Stimulated activated CD4-positive, alpha-beta T cell treated with anti-CD3 and anti-CD28 coated beads, Interleukin-1b, Interleukin-23, amount 100 ng/mL, for 4 hours (primary cell): ENCODE measurements at places on chromosomes 5 and 9.

DNA sequence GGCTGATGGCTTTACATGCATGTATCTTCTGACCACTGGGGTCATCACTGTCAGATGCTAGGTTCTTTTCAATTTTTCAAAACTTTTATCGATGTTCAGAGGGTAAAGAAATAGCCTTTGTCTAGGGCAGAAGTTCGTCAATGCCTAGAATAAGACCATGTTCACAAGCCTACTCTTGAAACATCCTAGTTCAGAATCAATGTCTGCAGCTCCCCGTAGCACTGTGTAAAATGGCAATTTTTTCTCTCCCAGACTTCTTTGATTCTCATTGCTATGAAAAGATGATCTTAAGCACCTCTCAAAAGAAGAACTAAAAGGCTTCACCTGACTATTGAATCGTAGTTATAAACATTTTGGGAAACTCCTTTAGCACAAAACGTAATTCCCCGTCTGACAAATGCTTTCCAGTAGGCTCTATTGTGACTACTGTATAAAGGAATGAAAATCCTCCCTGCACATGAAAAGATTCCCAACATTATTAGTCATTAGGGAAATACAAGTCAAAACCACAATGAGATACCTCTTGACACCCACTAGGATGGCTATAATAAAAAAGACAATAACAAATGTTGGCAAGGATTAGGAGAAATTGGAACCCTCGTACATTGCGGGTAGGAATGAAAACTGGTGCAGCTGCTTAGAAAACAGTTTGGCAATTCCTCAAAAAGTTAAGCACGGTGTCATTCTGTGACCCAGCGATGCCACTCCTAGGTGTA, 263.5 kb downstream of the ARHGAP26 start:
- no peak for DNase-seq

DNA sequence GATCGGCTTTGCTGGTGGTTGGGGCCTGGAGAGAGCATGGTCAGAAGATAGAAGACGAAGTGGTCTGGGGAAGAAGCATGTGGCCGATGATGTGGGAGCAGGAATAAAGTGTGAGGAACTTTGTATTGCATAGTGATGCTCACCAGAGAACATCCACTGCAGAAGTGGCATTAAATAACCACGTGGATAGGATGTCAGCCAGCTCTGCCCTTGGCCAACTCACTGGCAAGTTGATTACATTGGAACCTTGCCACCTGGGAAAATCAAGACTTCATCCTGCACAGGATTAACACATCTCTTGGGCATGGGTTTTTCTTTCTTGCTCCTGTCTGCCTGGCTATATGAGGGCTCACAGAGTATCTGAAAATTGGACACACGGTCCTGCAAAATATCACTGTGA, 217.4 kb downstream of the DMRT2 start:
- no peak for DNase-seq

GRCh38 chr5:143051244-143052058, 281.3 kb downstream of the ARHGAP26 start:
- no peak for DNase-seq

- DNase-seq: no peak
Measured at GRCh38 chr5:112685931-112686330, 51.8 kb upstream of the APC start.

DNA sequence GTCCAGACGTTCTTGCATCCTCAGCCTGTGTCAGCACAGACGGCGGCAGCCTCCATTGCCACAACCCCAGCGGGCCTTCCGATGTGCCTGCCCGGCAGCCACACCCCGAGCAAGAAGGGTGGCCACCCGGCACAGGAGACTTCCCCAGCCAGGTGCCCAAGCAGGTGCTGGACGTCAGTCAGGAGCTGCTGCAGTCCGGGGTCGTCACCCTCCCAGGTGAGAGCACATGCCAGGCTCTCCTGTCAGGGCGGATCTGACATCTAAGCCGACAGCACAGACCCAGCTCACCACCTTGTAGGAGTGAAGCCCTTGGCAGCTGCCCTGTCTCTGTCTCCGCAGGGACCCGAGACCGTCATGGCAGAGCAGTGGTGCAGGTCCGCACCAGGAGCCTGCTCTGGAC, 48.3 kb upstream of the LRRC14B start:
- DNase-seq: no peak

DNA sequence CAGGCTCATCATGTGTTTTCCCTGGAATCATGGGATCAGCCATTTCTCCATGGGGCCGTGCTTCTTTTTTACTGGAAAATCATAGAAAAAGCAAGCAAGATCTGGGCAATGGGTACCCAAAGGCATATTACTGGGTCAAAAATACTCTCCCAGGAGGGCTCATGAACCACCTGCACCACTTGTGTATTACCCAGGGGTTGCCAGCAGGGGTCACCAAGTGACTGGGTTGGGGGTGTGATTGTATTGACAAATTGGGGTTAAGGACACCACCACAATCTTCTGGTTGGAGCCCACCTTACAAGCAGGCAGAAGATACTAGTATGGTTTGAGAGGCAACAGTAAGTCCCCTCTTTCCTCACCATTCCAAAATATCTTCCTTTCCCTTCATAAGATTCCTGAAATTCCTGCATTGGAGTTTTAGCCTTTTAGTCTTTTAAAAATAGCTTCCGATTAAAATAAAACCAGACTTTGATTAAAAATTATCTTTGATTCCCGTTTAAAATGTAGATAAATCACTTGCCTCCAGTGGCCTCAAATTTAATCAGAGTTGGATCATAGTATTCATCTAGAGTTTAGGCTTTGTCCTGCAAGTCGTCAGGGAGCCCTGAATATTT, 603.3 kb downstream of the KIF4B start:
- DNase-seq: no peak

DNA sequence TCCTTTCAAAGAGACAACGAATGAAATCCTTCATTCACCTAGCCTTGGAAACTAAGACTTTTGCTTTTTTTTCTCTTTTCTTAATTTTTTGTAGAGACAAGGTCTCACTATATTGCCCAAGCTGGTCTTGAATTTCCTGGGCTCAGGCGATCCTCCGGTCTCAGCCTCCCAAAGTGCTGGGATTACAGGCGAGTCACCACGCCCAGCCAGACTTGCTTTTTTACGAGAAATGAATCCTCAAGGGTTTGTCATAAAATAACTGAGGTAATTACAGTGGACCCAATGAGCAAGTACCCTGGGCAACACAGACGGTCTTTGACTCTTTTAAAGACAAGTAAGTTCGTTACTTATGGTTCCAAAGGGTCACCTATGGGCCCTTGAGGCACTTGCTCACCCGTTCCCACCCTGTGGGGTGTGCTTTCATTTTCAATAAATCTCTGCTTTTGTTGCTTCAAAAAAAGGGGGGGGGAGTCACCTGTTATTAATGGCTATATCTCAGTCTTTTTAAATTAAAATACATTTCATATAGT, 70.4 kb downstream of the TRPM6 start:
- DNase-seq: no peak

GRCh38 chr5:7396713-7397454, 946 bp downstream of the ADCY2 start:
- DNase-seq: no peak

- no peak for DNase-seq
Measured at GRCh38 chr5:181054871-181055459, 14.9 kb downstream of the BTNL9 start.

- no peak for DNase-seq
Measured at GRCh38 chr5:170524576-170524975, 20.8 kb downstream of the KCNIP1 start.

- DNase-seq: no peak
Measured at GRCh38 chr9:77464661-77465060, 183.5 kb downstream of the GNA14 start.

DNA sequence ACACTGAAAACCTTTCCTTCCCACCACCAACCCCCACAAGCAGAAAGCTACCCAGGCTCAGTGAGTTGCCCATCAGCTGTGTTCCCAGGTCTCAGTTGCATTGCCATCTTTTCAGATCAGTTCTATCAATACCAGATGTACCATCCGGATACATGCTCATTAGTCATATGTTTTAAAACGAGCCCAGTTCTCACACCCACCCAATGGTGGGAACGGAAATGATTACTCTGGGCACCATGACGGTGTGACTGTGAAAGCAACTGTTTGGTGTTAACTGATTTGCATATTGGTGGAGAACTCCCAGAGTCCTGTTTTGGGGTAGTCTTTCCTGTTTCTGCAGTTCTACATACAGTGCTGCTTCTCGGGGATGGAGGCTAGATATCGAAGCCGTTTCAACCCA, 212.3 kb downstream of the TRIM36 start:
- no peak for DNase-seq

DNA sequence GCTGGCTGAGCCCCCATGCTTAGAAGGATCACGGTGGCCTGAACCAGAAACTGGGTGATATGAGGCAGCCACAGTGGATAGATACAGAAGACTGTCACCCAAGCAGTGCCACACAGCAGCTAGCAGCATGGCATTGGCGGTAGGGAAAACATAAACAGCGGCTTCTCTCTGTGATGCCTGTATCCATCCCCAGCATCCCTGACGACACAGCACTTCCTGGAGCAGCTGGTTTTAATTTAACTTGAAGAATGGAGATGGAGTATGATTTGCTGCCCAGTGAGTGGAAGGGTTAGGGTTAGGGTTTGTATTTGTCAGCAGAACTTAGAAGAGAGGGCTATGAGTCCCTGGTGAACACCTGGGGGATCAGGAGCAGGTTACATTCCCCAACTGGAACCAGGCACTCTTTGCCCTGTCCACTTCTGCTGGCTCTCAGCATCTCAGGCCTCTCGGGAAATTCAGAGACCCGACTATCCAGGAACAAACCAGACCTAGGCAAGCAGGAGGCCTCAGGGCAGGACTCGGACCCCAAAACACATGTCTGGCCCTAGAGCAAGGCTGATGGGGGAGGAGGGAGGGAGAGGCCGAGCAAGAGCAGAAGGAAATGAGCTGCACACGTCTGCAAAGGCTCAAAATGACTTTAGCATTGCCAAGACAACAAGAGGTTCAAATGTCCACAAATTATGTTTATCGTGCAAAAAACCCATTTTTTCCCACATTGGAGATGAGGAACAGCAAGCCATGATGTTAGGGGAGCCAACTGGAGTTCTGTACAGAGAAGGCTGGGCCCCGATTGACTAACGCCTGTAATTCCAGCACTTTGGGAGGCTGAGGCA, 6.5 kb upstream of the GGTA1 start:
- no peak for DNase-seq

DNA sequence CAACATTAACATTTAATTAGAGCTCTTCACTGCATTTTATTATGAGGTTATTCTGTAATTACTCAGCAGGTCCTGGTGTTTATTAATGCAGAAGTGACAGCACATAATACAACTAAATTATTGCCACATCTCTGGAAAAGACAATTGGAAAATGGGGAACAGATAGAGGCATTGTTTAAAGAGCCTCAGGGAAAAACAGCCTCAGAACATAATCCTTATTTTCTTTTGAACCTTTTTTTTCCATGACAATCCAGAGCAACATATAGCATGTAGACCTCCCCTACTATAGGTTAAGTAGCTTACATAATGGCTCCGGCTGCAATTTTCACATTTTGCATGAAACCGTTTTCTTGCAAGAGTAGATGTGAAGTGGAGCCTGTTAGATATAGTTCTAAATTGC, 87.2 kb downstream of the RMI1 start:
- no peak for DNase-seq

DNA sequence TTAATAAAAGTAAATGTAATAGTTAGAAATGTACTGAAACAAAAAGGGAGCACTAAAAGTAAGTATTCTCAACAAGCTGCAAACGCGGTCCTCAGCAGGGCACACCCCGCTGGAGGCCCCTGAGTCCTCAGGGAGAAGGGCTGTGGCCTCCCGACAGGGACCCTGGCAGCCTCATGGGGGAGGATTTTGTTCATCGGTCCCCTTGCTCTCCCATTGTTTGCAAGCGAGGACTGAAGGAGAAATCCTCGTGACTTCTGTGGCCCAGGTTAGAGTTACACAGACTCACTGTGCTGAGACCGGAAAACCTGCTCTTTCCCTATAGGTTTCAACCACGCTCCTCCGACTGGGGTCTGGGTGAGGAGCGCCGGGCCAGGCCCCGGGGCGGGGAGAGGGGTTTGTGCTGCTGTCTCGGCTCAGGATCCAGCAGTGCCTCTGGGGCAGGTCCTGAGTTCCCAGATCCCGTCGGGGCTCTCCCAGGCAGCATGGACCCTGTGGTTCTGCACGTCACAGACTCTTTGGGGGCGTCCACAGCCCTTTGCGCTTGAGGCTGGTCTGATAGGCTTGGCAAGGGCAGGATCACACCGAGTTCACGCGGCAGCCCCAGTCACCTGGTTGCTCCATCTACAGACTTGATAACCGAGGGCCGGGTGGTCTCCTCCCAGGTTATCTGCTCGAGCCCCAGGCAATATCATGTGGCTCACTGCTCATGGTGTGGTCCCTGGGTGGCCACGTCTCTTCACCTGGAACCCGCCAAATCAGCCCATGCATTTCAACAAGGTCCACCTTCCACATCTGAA, 38.8 kb downstream of the MRPL36 start:
- no peak for DNase-seq

DNA sequence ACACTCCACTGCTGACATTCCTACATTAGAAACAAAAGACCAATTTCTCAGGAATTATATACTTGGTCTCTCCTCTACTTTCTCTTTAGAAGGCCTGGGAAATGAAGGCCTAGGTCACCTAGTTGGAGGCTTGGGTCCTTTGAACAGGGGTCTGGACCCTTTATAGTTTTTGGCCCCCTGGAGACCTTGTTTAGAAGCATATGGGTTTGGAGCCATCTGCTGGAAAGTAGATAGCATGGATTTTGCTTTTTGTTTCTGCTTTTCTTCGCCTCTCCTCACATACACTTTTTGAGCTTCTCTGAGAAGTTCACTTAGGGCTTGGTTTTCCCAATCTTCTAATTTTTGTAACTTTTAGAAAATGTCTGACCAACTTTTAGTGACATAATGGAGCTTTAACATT, 67.1 kb upstream of the CDK20 start:
- no peak for DNase-seq

DNA sequence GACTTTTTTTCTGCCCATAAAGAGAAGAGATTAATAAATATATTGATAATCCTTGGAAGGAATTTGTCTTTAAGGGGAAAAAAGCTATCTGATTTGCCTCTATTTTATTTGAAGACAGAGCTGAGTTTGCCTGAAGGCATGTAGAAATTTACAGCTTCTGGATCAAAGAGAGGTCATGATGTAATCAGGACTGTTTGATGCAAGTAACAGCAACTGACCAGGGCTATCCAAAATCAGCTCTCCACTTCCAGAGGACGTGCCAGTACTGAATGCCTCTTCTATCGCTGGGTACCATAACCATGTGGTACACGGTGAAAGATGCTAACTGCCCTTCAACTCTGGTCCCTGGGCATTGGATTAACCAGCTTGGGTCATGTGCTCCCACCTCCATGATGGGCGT, 90.6 kb downstream of the ZFAND5 start:
- DNase-seq: no peak

DNA sequence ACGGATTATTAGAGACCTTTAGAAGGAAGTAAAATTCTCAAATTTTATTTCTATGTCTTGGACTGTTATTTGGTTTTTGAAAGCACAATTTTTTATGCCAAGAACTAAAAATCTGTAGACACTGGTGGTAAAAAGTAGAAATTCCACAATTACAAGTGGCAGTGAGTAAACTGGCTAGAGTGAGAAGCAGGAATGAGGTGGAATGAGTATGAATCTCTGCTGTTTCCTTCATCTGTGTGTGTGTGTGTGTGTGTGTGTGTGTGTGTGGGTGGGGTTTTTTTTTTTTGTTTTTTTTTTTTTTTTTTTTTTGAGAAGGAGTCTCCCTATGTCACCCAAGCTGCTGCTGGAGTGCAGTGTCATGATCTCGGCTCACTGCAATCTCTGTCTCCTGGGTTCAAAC, 94.2 kb downstream of the TLE4 start:
- no peak for DNase-seq

- no peak for DNase-seq
Measured at GRCh38 chr9:130844044-130844451, 9.0 kb downstream of the ABL1 start.

GRCh38 chr9:127133739-127134167, 11.3 kb upstream of the ANGPTL2 start:
- no peak for DNase-seq
